Activated CD4-positive, alpha-beta memory T cell treated with anti-CD3 and anti-CD28 coated beads, Interleukin-2, amount 10 ng/mL, durations not matched to agents 7 days and 5 days (primary cell): ENCODE measurements at places on chromosomes 3 and 15. TPM values are rescaled to one million over a fixed set of nuclear protein-coding genes. Genes with fewer than 3 reads are reported as not detected.

Gene LSM3
- 14.2 TPM for total RNA-seq

Gene IL16
- 196 TPM for total RNA-seq

DNA sequence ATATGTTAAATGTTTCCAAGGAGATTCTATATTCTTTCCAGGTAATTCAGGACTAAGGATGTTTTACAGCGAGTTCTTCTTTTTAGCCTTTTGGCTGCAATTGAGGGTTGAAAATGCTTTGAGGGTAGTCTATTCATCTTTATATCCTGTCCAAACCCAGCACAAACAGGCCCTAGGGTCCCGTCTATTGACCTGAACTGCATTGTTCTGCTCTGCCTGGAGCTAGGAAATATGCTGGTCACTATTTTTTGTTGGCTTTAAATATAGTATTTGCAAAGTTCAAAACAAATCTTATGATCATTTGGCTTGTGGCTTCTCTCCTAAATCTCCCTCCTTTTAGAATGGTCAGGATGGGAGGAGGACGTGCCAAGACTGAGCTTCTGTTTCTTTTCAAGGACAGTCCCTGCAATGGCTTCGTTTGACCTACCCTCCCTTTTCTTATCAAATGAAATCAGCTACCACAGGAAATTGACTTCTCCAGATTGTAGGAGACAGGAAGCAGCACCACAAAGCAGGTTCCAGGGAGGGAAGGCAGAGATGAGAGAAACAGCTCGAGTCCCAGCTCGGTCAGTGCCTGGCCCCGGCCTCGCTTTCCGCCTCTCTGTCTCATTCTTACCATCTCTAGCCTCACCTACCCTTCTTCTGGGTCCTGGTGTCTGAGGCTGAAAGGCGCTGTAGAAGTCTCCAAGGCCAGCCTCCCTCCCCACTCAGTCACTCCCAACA, 27.6 kb upstream of the NRROS start:
- H3K4me1 ChIP-seq, result peaks cover 51% of the 10 kb centered on the region
- H3K27me3 ChIP-seq, result peaks cover 3% of the 10 kb centered on the region
- H3K4me3 ChIP-seq, result peak overlapping the region; percentile 58
- peak; percentile 43 for DNase-seq

GRCh38 chr3:64354956-64355355, 129.7 kb upstream of the PRICKLE2 start:
- peaks cover 26% of the 10 kb centered on the region for H3K4me1 ChIP-seq
- H3K36me3 ChIP-seq, result no peaks in the 10 kb centered on the region
- H3K27me3 ChIP-seq, result no peaks in the 10 kb centered on the region

DNA sequence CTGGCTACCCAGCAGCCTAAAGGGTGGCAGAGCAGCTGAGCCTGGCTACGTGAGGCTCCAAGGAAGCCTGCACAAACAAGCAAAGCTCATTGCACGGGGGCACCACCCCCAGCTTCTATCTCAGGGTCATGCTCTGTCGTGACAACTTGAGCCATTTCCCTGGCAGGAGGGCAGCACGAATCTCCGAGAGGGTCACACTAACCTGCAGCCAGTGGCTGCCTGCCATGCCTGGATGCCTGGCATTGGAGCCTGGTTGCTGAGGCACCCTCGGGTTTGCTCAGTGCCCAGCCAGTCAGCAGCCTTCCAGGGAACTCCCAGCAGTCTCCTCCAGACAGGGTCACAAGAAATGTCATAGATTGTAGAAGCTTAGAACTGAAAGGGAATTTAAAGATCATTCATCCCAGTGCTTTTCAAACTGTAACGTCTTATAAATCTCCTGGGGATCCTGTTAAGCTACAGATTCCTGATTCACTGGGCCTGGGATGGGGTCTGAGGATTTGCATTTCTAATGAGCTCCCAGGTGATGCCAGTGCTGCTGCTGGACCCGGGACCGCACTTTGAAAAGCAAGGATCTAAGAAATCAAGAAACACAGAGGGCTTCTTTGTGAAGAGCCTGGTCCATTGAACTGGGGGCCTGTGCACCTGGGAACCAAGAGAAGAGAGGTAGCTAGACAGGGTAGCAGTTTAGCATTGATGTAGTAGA, 48.4 kb downstream of the TMEM266 start:
- H3K4me1 ChIP-seq, result no peaks in the 10 kb centered on the region
- no peaks in the 10 kb centered on the region for H3K36me3 ChIP-seq
- no peak overlapping the region for H3K27ac ChIP-seq
